CD4-positive, alpha-beta T cell treated with Interleukin-6 at 100 ng/mL for 8 hours (primary cell): ENCODE measurements at places on chromosomes 11 and 22.
A peak's percentile ranks its signal among the peaks of the same experiment; 100 is the strongest.

DNA sequence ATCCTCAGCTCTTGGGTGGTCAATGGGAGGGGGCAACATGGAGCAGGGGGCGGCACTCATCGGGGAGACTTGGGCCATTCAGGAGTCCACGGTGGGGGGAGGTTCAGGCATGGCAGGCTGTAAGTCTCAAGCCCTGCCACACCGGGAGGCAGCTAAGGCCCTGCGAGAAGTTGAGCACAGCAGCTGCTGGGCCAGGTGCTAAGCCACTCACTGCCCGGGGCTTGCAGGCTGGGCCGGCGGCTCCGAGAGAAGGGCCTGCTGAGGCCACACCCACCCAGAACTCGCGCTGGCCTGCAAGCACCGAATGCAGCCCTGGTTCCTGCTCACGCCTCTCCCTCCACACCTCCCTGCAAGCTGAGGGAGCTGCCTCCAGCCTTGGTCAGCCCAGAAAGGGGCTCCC lies 131.4 kb downstream of the OR4C45 start:
- DNase-seq = no peak

- DNase-seq = no peak
Observed at GRCh38 chr11:57205041-57205641, 23.4 kb downstream of the LRRC55 start.

DNA sequence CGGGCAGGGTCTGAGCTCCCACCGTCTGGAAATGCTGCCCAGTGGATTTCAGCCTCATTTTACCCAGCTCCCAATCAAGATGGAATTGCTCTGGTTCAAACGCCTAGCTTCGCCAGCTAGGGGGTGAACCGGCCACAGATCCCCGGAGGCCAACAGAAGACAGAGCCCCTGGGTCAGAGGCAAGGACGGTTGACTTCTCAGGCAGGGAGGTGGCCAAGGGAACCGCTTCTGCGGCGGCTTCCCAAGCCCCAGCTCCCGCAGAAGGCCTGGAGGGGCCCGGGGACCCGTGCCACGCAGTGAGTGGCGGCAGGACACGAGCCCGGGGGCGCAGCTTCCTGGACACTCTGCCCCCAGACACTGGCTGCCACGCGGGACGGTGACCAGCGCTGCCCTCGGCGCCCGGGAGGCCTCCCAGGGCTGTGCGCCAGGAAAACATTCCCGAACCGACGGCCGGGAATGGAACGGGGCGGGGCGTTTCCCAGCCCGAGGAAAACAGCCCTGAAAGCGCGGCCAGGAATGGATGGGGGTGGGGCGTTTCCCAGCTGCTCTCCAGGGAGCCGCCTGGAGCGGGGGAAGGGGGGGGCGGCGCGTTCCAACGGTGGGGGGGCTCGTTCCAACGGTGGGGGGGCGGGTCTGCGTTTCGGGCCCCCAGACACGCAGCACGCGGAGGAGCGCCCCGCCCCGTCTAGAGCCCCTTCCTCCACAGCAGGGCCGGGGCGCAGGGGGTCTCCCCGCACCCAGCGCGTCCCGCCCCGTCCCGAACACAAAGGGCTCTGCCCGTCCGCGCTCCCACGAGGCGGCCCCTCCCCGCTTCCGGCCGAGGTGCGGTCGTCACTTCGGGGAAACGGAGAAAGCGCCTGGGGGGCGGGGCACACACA lies 13.5 kb upstream of the B4GALNT4 start:
- peak; percentile 89 for DNase-seq

GRCh38 chr11:64321026-64321425 lies 3.1 kb downstream of the PRDX5 start:
- no peak for DNase-seq

DNA sequence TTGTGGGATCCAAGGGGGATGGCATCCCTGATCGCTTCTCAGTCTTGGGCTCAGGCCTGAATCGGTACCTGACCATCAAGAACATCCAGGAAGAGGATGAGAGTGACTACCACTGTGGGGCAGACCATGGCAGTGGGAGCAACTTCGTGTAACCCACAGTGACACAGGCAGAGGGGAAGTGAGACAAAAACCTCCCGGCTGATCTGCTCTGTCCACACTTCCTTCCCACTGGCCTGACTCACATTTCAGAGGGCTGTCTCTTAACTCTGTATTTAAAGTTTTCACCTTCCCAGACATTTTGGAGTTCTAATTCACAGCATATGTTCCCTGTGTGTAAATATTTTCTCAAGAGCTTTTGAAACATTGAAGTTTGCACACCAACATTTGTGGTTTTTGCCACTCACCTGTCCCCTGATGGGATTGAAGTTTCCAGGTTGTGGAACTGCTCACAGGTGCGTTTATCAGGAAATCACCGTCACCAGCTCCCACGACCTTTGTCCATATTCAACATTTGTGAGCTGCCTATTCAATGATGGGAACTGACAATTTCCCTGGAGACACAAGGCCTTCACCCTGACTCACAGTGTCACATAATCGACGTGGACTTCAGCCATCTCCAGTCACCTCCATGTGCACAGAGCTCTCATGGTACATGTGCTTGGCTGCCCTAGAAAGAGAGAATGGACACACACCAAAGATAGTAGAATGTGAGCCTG lies 99.2 kb downstream of the VPREB1 start:
- no peak for DNase-seq

DNA sequence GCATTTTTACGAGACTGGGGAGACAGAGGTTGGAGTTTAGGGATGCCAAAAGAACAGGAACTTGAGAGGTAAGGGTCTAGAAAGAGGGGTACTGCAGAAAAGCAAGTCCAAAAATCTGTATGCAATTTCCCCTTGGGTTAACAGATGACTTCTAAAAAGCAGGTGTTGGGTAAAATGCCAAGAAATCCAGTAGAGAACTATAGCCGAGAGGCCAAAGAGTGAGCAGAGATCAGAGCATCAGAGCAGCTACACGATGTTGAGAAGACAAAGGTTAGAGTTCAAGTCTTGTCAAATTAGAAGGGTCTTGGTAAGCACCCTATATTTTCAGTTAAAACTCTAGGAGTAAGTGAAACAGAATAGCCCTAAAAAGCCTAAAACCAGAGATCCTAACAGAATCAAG lies 145.2 kb downstream of the FCHSD2 start:
- DNase-seq = no peak

DNA sequence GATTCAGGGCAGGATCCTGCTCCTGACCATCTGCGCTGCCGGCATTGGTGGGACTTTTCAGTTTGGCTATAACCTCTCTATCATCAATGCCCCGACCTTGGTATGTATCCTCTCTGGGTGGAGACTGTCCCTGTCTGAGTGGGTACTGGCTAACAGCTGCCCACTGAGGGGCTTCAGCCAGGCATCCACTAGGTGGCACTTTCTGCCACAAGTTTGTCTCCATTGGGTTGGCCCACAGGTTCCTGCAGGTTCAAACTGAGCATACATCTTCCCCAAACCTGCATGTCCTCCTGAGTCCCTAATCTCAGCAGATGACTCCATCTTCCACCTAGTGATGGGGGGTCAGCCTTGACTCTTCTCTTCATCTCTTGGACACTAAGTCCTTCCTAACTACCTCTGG lies 4.4 kb downstream of the SLC2A11 start:
- peak; percentile 30 for DNase-seq

DNA sequence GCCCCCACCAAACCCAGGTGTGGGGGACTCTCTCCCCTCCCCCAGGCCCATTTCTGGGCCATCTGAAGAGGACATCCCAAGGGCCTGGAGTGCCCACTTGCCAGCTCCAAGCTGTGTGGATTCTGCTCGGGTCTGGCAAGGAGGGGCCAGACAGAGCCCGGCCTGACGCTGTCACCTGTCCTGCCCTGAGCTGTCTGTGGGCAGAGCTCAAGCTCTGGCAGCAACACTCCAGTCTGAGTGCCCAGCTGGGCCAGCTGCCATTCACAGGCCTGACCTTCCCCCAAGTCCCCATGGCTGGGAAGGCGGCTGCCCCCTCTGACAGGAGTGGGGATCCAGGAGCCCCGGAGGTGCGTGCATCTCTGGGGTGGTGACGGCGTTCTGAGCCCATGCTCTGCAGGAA lies 6.2 kb upstream of the PIM3 start:
- DNase-seq = no peak

DNA sequence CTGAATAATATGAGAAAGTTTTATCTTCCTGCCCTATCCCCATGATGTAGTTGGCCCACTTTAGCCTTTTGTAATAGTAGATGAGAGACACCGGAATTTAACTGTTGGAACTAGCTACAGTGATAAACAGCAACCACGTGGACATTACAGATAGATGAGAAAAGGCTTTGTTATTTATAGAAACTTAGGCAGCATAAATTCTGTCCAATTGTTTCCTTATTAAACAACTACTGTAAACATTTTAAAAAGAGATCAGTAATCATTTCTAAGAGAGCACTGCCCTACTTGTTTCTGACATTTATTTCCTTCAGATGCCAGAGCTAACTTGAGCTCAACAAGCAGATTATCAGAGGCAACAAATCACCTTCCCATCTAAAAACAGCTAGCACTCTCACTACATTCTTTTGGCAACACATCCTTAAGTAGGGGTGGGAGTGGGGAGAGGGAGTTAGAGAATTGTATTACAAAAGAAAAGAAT lies 63.1 kb downstream of the SOX6 start:
- no peak for DNase-seq

GRCh38 chr11:66701432-66702240 lies 23.9 kb upstream of the RBM4B start:
- DNase-seq = no peak

- DNase-seq = no peak
Observed at GRCh38 chr11:115674937-115675544, 170.8 kb upstream of the CADM1 start.

DNA sequence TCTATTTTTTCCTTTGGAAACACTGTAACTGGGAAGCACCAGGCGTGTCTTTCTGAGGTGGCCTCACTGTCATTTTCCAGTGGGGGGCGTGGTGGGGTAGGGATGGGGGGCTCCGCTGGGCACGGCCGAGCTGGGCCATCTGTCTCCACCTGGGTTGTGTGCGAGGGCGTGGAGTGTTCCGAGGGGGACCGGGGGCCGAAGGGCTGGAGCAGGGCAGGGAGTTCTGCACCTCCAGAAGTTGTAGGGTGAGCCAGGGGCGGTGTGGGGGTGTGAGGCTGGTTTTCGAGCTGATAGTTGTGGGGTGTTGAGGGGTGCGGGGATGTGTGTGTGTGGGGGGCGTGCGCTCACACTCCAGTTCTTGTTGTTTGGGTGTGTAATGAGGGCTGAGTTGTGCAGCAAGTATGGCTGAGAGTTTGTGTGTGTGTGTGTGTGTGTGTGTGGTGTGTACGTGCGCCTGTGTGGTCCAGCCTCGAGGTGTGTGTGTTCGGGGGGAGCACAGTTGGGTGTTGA lies 10.8 kb downstream of the YPEL4 start:
- no peak for DNase-seq

- no peak for DNase-seq
Observed at GRCh38 chr11:69609351-69609750, 31.6 kb upstream of the CCND1 start.
